ENCODE measurements at places on chromosomes 1 and 21.
A peak's percentile ranks its signal among the peaks of the same experiment; 100 is the strongest.

DNA sequence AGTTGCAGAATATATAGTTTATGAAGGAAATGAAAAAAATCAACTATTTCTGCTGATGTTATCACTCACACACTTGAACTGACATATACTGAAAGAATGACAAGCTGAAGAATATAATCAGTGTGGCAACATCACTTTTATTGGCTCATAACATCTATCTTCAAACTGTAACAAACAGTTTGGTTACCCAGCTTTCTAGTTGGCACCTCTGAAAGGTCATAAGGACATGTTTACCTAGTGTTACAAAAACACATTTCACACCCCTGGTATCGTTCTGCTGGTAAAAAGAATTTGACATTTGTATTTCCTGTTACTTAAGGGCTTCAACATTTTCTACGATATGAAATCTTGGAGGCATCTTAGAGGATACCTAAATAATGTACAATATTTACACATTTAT lies 1267.0 kb upstream of the NCAM2 start:
- DNase-seq = no peak

GRCh38 chr1:47875036-47875435 lies 122.1 kb downstream of the TRABD2B start:
- no peak for DNase-seq

DNA sequence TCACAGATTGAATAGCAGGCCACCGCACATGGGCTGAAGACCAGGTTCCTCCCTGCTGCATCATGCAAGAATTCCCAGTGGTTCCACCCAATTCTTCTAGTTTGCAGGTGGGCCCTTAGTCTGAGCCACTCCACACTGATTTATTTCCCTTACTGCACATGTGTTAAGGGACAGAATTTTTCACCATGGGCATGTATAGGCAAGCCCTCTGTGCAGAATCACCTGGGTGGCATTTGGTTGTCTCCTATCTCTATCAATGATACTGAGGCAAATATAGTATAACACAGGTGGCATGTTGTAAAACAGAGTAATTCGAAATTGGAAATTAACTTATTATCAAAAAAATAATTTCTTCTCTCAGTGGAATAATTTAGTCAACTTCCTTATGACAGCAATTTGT lies 1892.4 kb downstream of the NCAM2 start:
- no peak for DNase-seq

DNA sequence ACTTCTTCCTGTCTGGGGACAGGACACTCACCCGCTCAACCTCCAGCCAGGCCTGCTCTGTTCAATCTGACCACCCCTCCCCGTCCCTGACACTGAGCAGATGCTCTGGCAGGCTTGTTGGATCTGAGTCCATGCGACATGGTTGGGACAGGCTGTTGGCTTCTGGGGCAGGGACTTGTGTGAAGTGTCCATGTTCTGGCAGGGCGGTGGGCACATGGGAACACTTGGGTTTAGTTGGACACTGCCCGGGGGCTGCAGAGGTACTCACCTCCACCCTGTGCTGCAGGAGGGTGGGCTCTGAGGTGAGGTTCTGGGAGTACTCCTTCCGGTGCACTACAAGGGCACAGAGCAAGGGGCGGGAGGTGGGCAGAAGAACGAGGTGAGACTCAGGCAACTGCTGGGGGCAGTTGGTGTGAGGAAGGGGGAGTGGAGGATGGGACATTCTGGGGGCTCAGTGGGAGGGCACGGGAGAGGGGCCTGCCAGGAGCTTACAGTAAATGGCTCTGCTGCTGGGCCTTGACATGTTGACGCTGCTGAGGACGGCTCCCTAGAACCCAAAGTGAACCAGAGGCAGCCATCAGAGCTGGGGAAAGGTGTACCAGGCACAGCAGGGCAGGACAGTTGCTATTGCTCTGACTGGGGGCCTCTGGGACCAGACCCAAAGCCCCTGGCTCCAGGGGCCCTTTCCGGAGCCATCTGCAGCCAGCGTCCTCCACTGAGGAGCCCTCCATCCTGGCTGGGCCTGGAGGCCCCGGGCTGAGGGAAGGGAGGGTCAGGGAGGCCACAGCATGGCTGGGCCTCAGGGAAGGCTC lies 2.3 kb downstream of the EPS8L3 start:
- no peak for DNase-seq

DNA sequence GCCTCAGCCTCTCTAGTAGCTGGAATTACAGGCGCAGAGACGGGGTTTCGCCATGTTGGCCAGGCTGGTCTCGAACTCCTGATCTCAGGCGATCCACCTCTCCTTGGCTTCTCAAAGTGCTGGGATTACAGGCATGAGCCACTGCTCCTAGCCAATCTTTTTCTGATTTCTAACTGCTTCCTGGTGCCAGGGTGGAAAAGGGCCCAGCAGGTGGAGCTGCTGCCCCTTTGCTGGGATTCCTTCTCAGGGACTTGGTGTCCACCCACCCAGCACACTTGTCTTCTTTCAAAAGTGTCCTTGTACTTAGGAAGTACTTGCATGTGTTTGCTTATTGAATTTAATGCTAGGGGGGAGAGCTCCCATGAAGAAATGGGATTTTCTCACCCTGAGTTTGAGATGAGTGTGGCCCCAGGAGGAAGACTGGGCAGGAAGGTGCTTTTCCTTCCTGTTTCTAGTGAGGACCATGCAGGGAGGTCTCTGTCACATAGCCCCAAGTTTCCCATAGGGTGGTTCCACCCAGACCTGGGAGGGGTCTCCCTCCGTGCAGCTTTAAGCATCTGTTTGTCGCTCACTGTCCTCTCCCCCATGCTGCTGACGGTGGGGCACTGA lies 14.2 kb downstream of the UTP11 start:
- peak; percentile 57 for DNase-seq

- DNase-seq = no peak
These were observed 888.5 kb downstream of the ADGRL2 start for GRCh38 chr1:82689217-82689616.

DNA sequence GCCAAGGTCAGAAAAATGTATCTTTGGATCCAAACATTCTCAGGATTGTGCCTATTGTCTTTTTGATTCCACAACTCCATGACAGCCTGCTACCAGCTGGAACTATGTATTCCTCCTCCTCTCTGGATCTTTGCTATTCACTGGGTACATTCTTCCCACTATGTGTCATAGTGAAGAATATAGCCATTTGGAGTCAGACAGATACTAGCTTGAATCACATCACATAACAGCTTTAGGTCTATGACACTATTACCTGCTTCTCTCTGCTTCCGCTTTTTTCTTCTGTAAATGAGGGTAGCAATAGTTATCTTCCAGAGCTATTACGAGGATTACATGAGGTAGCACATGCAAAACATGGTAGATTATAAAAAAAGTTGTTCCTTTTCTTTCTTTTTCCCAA lies 5.4 kb upstream of the EXO1 start:
- DNase-seq = no peak

DNA sequence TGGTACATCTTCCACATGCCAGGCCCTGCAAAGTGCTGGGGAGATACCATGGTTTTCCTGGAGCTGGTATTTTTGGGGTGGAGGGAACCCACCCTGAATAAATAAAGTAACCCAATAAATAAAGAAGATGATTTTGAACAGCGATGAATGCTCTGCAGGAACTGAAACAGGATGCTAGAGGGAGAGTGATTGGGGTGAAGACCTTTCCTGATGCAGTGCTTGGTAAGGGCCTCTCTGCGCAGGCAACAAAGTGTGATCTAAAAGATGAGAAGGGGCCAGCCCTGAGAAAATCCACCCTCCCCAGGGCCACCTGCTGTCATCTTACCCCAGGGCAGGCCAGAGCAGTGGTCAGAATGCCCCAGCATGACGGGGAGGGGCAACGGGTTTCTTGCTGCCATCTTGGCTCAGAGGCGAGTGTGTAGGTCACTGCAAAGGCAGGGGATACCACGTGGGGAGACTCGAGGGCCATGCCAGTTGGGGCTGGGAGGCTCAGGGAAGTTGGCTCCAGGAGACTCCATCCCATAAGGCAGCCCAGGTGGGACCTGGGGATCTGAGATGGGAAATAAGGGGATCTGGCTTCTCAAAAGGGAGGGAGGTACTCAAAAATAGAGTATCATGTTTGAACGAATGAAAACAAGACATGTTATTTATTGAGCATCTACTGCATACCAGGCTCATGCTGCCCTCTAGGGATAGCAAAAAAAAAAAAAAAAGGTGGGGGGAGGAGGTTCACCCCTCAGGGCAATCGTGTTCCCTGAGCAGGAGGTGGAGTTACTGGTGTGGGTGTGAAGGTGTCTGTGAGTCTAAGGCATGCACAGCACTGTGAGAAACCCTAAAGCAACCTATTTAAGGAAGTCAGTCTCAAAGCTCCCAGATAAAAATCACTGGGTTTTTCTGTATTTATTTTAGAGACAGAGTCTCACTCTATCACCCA lies 2.8 kb downstream of the SRARP start:
- DNase-seq = no peak

DNA sequence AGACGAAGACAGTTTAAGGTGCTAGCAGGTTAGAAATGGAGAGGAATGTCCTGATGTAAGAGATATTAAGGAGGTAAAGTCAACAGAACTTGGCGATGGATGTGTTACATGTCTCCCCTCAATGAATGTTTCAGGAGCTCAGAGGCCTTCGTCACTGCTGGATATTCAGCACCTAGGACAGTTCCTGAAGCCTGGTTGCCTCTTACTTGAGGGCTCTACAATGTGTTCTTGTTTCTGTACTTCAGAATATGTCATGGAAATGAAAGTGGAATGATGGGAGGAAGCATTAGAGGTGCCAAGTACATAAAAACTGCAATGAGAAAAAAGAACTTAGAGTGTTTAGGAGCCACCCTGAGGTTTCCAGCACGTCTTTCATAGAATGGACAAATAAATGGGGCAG lies 17.7 kb downstream of the TNR start:
- no peak for DNase-seq

GRCh38 chr21:25676451-25676850 lies 37.4 kb downstream of the JAM2 start:
- DNase-seq = no peak

- no peak for DNase-seq
These were observed 57.2 kb downstream of the ST3GAL3 start for GRCh38 chr1:43764581-43764980.

DNA sequence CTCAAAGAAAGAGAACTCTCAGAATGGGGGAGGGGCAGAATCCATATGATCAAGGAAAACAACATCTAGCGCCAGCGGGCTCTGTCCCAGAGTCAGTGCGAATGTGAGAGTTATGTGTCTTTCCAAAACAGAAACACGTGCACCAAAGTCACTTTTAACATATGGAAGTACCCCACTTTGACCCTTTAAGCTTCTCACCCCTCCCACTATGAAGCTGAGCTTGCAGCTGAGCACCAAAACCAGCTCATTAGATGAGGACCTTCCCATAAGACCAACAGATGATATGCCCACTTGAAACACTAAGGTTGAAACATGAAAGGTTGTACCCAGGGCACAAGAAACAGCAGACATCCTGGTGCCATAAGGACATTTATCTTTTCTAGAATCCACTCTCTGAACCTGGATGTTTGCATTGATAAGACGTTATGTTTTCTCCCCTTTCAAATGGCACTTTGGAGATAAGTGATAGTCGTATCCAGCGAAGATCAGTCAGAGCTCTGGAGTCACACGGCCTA lies 171.0 kb downstream of the TGFBR3 start:
- DNase-seq = no peak

DNA sequence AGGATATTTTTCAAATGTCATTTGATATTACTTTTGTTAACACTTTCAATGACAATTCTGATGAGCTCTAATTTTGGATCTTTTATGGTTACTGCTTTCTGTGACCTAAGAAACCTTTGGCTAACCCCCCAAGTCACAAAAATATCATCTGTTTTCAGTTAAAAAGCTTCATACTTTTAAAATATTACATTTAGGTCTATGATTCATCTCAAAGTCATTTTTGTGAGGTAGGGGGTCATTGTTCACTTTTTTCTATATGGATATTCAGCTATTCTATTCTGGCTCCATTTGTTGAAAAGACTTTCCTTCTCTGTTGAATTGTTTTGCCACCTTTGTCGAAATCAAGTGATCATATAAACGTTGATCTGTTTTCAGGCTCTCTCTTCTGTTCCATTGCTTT lies 44.8 kb downstream of the UCHL5 start:
- no peak for DNase-seq

GRCh38 chr1:24724345-24725208 lies 20.7 kb upstream of the CLIC4 start:
- DNase-seq = no peak

DNA sequence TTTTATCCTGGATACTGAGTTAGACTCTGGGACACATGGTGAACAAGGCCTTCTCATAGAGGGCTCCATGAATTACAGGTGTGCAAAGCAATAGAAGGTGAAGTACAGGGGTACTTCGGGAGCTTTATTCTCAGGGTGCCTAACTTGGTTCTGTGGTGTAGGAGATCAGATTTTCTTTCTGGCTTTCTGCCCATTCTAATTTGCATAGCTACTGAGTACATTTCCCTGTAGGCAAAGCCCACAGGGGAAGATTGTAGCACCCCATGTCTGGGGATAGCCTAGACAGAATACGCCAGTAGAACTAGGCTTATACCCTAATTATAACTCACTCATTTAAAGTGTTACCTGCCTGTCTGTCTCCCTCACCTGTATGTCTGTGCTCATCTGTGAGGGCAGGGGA lies 49.7 kb downstream of the PGM1 start:
- no peak for DNase-seq

DNA sequence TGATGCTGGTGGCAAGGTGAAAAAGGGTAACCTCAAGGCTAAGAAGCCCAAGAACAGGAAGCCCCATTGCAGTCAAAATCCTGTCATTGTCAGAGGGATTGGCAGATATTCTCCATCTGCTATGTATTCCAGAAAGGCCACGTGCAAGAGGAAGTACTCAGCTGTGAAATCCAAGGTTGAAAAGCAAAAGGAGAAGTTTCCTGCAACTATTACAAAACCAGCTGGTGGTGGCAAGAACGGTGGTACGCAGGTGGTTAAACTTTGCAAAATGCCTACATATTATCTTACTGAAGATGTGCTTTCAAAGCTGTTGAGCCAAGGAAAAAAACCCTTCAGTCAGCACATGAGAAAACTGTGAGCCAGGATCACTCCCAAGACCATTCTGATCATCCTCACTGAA lies 13.7 kb upstream of the VPS45 start:
- DNase-seq = no peak

DNA sequence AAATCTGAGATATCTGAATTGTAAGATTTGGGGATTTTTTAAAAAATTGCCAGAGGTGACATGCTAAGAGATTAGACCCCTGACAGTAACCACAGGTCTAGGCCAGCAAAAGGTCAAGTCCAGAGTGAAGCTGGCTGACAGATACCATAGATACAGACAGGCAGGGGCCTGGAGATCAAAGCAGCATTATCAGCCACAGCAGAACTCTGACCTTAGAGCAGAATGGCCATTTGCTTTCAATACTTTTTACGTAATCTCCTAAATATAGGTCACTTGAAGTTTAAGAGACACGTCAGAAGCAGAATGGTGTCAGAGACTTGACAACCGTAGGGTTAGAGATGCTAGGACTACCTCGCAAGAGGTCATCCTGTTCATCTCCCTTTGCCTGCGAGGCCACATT lies 40.8 kb upstream of the RXRG start:
- DNase-seq = no peak

All from hippocampal formation (tissue), 2 donors.